ENCODE measurements at places on chromosomes 2 and 18.

GRCh38 chr18:56598422-56598821, 40.0 kb downstream of the TXNL1 start:
- no peak for DNase-seq

DNA sequence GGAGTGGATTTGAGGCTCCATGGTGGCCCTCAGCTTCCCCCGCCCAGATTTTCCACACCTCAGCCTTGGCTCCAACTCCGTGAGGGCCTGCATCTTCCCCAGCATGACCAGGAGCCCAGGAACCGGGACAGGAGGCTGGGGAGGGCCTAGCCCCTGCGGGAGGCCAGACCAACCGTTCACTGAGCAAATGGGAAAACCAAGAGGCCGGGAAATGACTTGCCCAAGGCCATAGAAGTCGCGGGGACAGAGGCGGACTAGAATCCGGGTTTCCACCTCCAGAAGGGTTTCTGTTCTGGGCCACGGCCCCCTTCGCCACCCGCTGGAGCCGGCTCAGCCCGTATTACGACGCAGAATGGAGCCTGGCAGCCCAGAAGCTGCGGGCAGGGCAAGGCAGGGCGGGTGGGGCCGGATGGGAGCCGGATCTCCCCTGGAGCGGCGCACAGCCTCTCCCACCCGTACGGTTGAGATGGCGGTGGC, 7.9 kb upstream of the CRYBA2 start:
- DNase-seq, result no peak

- DNase-seq, result peak; percentile 56
These were observed 73.2 kb downstream of the LRRFIP1 start for GRCh38 chr2:237700512-237701032.

DNA sequence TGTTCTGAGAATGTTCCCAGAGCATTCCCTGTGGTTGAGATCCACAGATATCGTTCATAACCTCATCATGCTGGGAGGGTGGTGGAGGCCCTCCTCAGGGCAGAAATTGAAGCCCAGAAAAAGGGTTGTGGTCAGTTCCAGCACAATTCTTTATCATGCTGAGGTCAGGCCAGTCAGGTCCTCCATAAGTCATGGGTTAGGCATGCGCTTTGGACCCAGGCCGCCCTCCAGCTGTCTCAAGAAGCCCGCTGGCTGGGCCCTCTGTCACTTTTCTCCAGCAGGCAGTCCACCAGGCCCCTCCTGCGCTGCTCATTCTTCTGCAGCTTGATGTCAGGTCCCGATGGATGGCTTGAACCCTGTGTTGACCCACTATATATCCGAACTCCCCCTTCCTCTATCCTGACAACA, 151.1 kb upstream of the NT5C1B start:
- no peak for DNase-seq

- DNase-seq, result no peak
These were observed 107.2 kb downstream of the COPS8 start for GRCh38 chr2:237192881-237193280.

DNA sequence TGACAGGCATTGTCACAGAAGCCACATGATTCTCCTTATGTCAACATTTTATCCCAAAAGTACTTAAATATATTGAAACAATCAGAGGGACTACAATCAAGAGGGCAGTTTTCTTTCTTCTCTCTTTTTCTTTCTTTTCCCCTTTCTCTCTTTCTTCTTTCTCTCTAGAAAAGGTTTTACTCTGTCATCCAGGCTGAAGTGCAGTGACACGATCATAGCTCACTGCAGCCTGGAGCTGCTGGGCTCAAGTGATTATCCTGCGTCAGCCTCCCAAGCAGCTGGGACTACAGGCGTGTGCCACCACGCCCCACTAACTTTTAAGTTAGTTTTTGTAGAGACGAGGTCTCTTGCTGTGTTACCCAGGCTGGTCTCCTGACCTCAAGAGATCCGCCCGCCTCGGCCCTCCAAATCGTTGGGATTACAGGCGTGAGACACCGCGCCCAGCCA, 1.0 kb upstream of the PRKD3 start:
- DNase-seq, result no peak

- no peak for DNase-seq
These were observed 211.0 kb downstream of the PIK3C3 start for GRCh38 chr18:42165922-42166513.

GRCh38 chr2:72090781-72091482, 56.7 kb downstream of the CYP26B1 start:
- no peak for DNase-seq

- no peak for DNase-seq
These were observed 24.2 kb downstream of the LMAN2L start for GRCh38 chr2:96715658-96716057.

DNA sequence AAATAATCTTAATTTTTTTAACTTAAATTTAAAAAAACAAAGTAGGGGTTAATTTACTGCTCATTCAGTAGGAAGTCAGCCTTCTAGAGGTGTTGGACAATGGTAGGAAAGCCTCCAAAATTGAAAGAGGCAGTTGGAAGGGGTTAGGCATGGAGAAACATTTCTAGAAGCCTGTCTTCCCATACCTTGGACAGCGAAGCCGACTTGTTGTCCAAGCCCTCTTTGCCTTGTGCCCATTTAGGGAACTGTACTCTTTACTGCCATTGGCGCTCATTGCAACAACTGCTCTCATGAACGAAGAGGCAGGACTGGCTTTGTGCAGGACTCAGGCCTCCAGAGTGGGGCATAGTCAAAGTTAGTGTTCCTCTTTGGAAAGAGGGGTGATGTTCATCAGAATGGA, 333.3 kb downstream of the HRH4 start:
- DNase-seq, result no peak

- DNase-seq, result no peak
These were observed 158.3 kb upstream of the NDUFV2 start for GRCh38 chr18:8943900-8944870.

DNA sequence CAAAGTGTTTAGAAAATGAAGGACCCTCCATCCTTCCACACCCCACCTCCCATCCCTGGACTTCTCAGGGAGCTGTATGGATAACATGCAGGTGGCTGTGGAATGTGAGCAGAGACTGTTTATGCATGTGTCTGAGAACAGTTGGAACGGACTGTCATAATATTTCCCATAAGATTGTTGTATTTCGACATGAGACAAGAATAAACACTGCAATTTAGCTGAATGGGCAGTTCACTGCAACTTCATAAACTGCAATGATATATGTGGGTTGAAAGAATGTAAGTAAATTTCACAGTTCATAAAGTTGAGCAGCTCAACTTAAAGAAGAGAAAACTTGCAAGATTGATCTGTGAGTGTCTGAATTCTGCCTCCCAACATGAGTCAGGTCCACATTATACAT, 74.6 kb downstream of the MEP1B start:
- no peak for DNase-seq

GRCh38 chr2:96150791-96151594, 5.8 kb upstream of the DUSP2 start:
- no peak for DNase-seq

- DNase-seq, result no peak
These were observed 195.9 kb downstream of the TFCP2L1 start for GRCh38 chr2:121089166-121089510.

- DNase-seq, result no peak
These were observed 17.0 kb downstream of the THNSL2 start for GRCh38 chr2:88187038-88187676.

GRCh38 chr2:232872826-232873225, 2.8 kb downstream of the SNORC start:
- no peak for DNase-seq

- no peak for DNase-seq
These were observed 4.5 kb upstream of the NPPC start for GRCh38 chr2:231930593-231931281.

DNA sequence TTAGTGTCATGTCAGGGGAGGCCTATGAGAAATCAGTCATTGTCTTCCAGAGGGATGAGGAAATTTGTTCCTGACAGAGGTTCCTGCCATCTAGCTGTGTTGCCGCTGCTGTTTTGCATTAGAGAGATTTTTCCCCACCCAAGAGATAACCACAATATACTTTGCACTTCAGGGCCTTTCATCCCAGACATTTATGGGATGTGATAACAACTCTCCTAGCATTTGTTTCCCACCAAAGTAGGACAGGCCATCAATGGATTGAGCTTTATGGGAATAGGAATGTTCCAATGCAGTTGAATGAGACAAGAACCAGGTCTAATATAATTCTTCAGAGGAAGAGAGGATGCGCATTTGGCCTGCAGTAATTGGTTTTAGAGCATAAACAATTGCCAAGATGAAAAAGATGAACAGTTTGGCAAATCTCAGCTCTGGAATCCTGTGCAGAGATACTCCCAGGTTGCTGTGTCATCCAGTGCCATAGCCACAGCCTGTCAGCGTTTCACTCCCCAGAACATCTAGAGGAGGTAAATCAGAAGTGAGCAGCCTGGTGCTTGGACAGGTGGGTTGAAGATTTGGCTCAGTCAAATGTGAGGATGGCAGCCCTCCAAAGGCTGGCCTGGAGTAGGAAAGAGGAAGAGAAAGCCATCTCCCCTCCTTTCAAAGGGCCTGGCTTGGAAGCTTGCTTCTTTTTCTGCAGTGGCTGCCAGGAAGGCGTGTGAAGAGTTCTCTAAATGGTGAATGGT, 93.7 kb upstream of the SETBP1 start:
- no peak for DNase-seq

GRCh38 chr2:27901234-27901633, 10.7 kb downstream of the BABAM2 start:
- DNase-seq, result no peak

- DNase-seq, result no peak
These were observed 55.5 kb downstream of the SGPP2 start for GRCh38 chr2:222479859-222480258.

DNA sequence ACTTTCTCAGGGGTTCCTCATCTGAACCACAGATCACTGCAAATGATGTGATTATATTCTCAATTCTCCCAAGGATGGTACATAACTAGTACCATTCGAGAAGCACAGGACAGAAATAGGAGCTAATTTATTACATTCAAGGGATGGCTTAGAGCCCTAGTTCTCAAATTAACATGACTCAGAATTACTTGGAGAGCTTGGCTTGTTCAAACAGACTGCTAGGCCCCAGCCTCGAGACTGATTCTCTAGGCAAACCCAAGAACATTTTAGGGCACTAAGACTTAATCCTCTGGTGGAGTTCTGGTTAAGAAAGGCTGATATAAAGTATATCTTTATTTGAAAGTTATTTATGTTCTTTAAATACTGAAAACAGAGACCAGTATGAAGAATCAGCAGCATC, 35.8 kb downstream of the HIBCH start:
- no peak for DNase-seq

- no peak for DNase-seq
These were observed 422.5 kb downstream of the CMPK2 start for GRCh38 chr2:6443061-6443823.

- DNase-seq, result no peak
These were observed 269.2 kb downstream of the LRATD1 start for GRCh38 chr2:14901737-14902136.

- DNase-seq, result no peak
These were observed at the start of gene IHH for GRCh38 chr2:219060821-219061791. Gene IHH (minus strand): TSS chr2:219060921. CDS start chr2:219060467, 454 bp downstream.

DNA sequence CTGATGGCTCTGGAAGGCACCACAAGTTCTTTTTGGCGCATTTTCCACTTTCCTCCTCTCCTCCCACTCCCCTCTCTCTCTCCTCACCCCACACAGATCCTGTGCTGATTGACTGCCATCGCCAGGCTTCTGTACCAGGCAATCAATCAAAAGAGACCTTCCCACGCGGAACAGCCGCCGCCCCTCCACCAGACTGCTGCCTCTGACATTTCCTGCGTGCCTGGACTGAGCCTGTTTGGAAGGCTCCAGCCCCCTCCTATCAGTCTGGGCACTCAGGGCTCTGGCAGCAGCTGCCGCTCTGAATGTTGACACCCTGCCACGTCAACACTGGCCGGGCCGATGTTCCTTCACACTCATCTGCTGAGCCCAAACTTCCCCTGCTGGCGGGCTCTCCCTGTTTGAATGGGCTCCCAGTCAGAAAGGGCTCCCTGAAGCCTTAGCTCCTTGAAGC, 467.7 kb downstream of the EPHA4 start:
- no peak for DNase-seq

- DNase-seq, result no peak
These were observed 27.0 kb downstream of the PPM1B start for GRCh38 chr2:44195714-44196113.

- no peak for DNase-seq
These were observed 12.8 kb downstream of the IL18RAP start for GRCh38 chr2:102435741-102436140.

GRCh38 chr2:151470556-151470955, 60.9 kb downstream of the RIF1 start:
- no peak for DNase-seq

DNA sequence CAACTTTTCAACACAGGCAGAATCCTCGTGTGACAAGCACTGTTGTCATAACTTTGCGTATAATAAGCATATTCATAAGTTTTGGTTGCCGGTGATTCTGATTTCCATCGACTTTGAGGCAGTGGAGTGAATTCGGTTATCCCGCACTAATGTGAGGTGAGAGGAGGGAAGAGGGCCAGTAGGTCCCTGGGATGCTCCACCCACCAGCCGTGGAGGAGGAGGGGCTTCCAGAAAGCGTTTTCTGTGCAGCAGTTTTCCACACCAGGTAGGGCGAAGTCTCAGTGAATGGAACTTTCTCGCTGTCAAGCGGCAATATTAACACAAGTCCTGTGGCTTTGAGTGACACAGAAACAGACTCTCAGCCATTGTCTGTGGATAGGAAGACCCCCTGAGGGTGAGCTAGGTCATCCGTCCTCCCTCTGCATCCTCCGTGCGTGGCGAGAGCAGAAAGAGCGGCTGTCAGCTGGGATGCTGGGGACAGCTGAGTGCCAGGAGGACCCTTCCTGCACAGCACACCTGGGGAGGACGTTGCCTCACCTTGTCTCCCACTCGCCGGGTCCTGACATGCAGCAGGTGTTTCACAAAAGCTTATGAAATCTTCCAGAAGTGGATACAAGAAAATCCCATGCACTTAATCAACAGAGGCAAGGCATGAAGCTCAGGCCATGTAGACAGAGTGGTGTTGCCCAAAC, 67.5 kb downstream of the DCDC2C start:
- no peak for DNase-seq

DNA sequence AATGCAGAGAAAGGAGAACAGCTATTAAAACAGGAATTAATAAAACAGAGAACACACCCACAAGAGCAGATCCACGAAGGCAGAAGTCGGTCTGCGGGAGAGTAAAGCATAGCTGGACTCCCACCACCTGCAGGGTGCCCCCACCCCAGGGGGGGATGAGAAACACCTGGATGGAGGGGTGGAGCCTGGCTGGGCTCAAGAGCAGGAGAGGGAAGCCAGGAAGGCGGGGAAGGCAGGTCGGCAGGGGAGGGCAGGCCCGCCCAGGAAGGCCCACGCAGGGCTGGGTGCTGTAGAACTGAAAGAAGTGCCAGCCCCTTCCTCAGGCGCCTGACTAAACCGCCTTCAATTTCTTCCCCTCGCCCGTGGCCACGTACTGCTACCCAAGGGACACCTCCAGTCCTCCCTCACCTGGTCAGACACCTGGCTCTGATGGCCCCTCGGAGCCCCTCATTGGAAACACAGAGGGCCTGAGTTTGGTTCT, 175.4 kb downstream of the HDAC4 start:
- DNase-seq, result no peak

- DNase-seq, result no peak
These were observed 20.9 kb downstream of the MTERF4 start for GRCh38 chr2:241081190-241081642.
